ENCODE measurements at places on chromosomes 2 and 18.

GRCh38 chr18:42514512-42514911 is 559.5 kb downstream of the PIK3C3 start:
- peak; percentile 28 for DNase-seq

DNA sequence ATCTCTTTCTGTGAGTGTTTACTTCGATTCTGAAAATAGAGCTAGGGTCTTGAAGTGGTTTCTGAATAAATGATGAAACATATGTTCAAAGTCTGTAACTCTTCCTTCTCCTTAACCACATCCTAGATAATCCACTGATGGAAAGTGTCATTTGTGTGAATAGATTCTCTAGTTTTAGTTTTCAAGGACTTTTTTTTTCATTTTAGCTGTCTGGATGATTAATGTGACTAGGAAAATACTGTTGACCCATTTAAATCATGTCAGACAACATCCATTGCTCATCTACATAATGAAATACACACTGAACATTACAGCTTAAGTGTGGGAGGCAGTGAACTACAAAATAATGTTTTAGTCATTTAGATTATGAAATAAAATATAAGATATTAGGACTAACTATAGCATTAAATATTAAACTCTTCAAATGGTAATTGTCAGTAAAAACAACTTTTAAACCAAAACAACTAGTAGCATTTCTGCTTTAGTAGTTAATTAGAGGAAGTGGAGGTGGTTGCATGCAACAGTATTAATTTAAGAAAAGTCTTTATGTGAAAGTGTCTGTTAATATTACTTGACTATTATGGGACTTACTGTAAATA is 39.1 kb upstream of the DLX1 start:
- no peak for DNase-seq

- no peak for DNase-seq
These were observed 249.8 kb downstream of the NYAP2 start for GRCh38 chr2:225649274-225649673.

DNA sequence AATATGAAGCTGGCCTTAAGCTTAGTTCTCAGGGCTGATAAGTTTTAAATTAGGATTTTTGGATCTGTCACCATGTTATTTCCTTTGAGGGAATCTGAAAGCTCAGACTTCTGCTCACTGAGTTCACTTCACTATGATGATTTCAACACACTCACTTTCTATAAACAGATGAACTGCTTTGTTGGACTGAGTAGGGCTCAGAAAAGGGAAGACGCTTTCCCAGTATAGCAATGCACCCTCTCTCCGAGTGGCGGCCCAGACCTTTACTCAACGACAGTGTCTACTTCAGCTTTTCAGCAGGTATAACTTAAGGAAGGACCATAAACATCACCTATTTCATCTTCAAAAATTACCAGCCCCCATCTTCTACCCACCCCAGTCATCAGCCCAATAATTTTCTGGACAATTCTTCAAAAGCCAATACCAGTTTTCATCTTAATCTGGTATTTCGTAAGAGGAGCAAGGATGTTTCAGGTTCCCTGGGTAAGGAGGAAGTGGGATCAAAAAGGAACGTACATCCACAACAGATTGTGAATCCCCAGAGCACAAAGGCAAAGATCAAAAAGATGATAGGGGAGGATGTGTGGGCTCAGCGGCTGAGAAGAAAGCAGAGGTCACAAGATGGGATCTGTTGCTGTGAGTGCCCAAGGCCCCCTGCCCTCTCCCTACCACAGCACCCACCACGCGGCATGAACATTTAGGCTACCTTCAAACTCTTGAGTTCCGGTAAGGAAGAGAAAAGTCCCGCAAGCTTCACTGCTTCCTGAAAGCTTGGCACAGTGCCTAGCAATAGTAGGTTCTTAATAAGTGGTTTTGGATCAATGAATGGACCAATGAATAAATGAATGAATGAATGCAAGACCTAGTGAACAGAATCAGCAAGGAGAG is 41.9 kb downstream of the LPIN2 start:
- no peak for DNase-seq

Measured in fibroblast of mammary gland (primary cell).